PC-3 (cell line): ENCODE measurements at places on chromosomes 16 and 17. TPM values are rescaled to one million over a fixed set of nuclear protein-coding genes. Genes with fewer than 3 reads are reported as not detected.

- DNase-seq = no peak
Measured at GRCh38 chr17:76106703-76107102, 3.1 kb upstream of the EXOC7 start.

- peak; percentile 45 for DNase-seq
Measured at GRCh38 chr17:82772026-82772425, 20.2 kb downstream of the TBCD start.

DNA sequence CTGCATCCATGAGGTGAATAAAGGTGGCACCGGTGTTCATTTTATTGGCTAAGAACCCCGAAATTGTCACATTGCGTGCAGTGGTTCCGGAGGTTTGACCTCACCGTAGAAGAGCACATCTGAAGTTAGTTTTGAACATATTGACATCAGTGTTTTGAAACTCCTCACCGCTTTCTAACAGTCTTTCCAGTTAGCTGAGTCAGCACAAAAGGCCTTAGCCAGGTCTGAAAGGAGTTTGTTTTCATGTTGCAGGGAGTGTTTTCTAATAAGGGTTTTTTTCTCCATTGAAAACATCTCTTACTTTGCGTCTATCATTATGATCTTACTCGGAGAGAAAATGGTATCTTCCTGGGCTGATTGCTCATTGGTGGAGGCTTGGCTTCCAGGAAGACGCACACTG lies 174.5 kb upstream of the HSBP1 start:
- no peak for DNase-seq

GRCh38 chr16:55530316-55530856 lies 21.5 kb downstream of the LPCAT2 start:
- peak; percentile 33 for DNase-seq

- no peak for DNase-seq
Measured at GRCh38 chr17:62076864-62077788, 12.0 kb upstream of the MED13 start.

- no peak for DNase-seq
Measured at GRCh38 chr16:68361485-68361884, 50.7 kb downstream of the PRMT7 start.

DNA sequence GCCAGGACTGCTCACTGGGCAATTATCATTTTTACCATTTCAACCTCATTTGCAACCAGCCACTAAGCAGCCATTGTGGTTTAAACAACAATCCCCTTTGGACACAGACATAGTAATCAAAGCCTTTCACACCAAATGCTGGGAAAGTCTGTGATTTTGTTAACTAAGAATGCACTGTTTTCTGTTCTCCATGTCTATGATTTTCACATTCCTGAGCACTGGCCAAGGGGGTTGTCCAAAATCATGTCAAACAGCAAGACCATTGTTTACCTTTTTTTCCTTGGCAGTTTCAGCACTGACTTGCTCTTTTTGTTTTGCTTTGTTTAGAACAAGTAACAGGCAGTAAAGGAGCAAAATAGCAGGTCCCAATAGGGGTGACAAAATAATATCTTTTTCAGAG lies 106.3 kb upstream of the SIAH1 start:
- DNase-seq = no peak

Gene RAD51D
- total RNA-seq = 10.7 and 16.5 TPM in 2 replicates

Gene SLC25A11
- total RNA-seq = 64.3 and 72.1 TPM in 2 replicates

Gene ZNF598
- total RNA-seq = 44.4 and 60.1 TPM in 2 replicates

Gene MEOX1
- total RNA-seq = 0.84 TPM in 1 of 2 replicates, not detected in the other

Gene C16orf86
- total RNA-seq = not detected in 2 replicates

Gene ITGB4
- total RNA-seq = 273 and 362 TPM in 2 replicates
